ENCODE measurements at places on chromosomes 7 and 10.

DNA sequence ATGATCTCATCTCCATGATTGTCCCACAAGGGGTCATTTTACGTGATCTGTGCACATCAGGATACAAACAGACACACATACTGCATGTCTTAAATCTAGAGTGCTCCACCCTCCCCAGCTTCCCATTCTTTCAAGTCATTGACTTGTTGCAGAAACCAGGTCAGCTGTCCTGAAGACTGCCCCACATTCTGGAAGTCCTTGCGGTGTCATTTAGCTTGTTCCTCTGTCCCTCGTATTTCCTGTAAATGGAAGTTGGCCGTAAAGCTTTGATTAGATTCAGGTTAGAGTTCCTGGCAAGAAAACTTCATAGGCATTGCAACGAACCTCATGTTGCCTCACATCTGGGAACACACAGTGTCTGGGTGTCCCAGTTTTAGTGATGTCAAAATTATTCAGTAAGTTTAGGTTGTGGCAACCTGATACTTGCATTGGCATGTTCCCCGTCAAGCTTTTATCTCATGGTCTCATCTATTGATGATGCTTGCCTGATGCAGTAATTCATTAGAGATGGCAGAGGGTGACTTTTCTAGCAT lies 417.4 kb upstream of the GALNT17 start:
- DNase-seq, result no peak

DNA sequence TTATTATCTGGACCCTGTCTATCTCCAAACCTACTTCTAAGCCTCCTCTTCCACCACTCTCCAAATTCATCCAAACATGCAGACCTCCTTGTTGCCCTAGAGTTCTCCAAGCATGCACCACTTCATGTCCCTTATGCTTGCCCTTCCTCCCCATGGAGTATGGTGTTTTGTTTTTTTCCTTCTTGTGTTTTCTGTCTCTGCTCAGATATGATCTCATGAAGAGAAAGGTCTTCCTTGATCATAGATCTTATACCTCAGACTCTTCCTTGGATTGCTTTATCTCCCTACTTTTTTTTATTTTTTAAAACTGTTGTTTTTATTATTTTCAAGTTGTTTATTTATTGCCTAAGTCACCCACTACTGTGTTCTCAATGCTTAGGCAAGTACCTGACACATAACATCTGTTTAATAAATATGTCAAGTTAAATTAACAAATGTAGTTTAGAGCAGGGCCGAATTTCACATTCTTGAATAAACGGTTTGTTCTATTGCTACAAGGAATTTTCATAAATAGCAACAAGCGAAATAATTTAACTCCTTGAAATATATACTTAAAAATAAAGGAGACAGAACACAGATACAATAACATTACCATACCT lies 84.5 kb downstream of the HGF start:
- no peak for DNase-seq

DNA sequence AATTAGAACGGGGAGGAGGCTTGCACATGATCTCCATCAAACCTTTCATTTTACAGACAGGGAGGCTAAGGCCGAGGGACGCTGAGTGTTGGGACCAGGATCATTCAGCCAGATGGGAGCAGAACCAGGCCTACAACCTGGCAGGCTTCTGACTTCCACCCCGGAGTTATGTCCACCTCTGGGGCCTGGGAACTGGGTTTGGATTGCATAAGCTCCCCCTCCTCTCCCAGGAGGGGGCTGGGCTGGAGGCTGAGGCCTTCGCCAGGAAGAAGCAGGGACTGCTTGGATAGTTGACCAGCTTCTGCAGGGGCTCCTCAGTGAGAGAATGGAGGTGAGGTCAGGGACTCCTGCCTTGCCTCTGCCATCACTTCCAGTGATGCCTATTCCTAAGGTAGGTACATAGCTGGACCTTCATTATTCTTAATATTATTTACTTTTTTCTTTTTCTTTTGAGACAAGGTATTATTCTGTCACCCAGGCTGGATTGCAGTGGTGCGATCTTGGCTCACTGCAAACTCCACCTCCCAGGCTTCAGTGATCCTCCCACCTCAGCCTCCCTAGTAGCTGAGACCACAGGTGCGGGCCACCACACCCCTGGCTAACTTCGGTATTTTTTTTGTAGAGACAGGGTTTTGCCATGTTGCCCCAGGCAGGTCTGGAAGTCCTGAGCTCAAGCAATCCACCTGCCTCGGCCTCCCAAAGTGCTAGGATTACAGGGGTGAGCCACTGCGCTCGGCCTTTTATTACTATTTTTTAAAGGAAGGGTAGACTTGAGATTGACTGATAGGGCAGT lies 1.3 kb downstream of the SNX10 start:
- DNase-seq, result no peak

- peak; percentile 63 for DNase-seq
These were observed 31.0 kb upstream of the C10orf90 start for GRCh38 chr10:126701526-126701925.

DNA sequence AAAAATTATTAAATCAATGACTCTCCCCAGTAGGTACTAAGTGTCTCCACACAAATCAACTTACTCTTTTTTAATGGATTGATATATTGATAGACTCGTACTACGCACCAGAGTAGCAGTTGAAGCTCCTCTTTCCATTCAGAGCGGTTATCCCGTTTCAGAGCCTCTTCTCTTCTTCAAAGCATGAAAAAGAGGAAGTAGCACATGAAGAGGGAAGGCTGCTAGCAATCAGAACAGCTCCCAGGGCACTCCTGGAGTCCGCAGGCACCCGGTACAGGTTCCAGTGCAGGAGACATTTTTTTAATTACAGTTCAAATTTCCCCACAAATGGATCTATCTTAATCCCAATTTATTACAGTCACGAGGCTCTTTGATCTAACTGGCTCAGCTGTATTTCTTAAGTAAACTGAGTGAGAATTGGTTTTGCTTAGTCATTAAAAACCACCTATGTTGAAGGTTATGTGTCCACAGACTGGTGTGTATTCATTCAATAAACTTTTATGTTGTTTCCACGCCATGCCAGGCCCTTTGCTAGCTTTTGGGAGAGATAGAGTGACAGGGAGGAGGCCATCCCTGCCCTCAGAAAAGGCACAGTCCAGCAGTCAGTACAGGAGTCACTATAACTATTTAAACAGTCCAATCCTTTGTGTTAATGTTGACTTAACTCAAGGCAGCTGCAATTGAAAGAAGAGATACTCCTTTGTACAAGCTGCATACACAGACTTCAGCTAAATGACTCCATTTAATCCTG lies 32.1 kb upstream of the CALN1 start:
- DNase-seq, result no peak

- peak; percentile 67 for DNase-seq
These were observed 134.6 kb upstream of the NPSR1 start for GRCh38 chr7:34523226-34523918.

GRCh38 chr10:100114976-100115770 lies 33.5 kb upstream of the CPN1 start:
- DNase-seq, result no peak

Data from LHCN-M2 (cell line).